Stimulated activated CD4-positive, alpha-beta T cell treated with anti-CD3 and anti-CD28 coated beads, Interleukin-4, amount 100 ng/mL, for 48 hours (primary cell): ENCODE measurements at places on chromosomes 5 and 9.

DNA sequence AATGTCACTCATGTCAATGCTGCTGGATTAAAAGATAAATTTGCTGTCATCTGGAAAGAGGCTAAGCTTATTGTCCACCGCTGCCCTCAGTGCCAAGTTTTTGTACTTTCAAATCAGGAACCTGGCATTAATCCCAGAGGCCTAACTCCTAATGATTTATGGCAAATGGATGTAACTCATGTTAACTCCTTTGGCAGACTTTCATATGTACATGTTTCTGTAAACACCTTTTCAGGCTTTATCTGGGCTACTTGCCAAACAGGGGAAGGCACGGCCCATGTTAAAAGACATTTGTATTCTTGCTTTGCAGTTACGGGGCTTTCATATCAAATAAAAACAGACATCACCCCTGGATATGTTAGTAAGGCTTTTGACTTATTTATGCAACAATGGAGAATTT, 608.0 kb upstream of the ACO1 start:
- DNase-seq, result no peak

- DNase-seq, result no peak
Measured at GRCh38 chr9:95055851-95056551, 261.5 kb downstream of the FANCC start.

DNA sequence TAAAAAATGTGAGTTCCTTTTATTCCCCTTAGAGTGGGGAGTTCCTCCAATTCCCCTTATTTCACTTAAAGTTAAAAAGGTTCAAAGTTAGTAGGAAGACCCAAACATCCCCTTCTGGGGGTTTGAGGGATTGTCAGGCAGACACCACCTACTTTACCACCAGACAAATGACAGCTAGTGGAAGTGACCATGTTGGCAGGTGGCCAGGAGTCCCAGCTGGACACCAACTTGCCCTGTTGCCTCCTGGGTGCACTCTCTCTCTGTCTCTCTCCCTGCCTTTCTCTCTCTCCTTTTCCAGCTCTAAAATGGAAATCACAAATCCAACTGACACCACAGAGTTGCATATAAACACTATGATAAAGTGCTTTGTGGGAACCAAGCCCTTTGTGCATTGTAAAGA, 307.7 kb upstream of the TLE4 start:
- no peak for DNase-seq

- no peak for DNase-seq
Measured at GRCh38 chr5:39199335-39199734, 20.0 kb downstream of the FYB1 start.

DNA sequence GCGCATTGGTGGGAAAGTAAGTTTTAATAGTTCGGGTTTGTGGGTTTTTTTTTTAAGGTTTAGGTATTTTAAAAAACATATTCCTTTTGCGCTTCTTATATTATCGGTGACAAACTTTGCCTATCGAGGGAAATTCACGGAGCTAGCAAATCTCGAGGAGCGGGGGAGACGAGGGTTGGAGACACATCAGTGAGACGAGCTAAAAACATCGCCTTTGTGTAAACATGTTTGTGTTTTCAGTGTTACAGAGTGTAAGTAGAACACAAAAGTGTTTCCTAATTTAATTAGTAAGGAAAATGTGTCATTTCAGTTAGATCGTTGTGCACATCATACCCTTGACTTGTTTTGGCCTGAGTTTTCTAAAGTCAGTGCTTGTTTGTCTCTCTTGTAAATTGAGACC, 945 bp downstream of the BTF3 start:
- DNase-seq, result no peak

DNA sequence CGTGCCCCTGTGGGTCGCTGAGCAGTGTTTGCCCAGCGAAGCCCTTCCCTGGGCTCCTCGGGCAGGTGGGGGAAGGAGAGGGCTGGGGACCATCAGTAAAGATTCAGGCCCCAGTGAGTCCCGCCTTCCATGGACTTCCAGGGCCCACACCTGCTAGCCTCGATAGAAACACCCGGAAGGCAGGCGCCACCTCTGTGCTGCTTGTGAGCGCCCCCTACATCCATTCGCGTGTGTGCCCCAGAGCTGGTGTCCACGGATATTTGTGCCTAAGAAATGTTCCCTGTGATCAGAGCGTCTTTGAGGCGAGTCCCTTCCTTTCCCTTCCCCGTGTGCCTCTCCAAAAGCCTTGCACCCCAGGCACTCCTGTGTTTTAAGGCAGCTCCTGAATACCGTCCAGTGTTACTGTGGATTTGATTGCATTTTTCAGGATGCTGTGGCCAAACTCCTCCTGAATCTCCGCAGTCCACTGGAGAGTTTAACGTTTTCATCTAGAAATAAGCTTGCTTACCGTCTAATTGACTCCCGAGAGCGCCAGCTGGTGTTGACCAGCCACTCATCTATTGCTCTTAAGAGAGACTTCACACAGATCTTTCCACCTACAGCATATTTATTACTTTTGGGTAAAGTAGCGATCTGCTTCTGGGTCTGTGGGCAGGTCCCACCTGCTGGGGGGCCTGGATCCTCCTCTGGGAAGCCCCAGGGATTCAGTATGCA, 101.4 kb downstream of the COL5A1 start:
- no peak for DNase-seq

GRCh38 chr9:34577400-34578240, 11.9 kb downstream of the CNTFR start:
- DNase-seq, result no peak

DNA sequence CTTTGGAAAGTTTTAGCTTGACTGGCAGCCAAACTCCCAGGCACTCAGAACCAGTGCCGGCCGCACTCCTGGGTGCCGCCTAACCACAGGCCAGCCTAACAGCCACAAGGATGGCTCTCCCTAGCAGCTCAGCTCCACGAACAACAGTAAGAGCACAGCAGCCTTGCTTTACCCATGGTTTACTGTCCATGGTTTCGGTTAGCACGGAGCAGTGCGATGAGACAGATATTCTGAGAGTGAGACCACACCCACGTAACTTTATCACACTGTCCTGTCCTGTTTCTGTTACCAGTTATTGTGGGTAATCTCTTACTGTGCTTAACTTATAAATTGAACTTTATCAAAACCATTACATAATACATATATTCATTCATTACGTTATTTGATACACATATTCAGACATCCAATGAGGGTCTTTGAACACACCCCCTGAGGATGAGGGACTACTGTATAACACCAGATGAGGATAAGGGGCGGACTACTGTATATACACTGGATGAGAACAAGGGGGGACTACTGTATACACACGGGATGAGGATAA, 12.4 kb downstream of the CLPTM1L start:
- no peak for DNase-seq

- no peak for DNase-seq
Measured at GRCh38 chr5:111486055-111486454, 26.3 kb downstream of the STARD4 start.

DNA sequence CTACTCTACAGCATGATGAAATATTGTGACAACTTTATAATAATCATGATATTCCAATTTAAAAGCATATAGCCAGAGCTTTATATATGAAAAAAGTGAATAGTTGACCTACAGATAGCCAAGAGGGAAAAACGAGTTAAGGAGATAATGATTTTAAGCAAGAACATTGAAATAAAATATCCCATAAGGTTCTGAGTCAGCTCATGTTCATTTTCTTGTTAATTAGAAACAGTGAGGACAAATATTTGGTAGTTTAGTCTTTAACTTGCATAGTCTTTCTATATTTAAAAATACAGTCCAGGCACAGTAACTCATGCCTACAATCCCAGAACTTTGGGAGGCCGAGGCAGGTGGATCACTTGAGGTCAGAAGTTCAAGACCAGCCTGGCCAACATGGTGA, 55.8 kb upstream of the CDH6 start:
- no peak for DNase-seq

DNA sequence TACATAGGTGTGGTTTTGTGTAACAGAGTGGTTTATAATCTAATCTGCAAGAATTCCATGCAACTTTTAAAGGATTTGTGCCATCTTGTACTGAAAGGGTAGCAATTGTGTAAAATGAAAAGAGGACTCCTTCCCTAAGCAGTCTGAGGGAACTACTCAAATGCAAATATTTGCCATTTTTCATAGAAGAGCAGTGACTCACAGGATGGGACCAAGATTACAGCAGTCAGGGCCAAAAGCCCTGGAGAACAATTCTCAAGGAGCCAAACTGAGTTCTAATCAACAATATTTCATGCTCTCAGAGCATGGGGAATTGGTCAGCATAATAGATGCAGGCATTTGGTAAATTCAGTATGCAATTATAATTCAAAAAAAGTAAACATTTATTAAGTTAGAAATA, 495.8 kb downstream of the CHSY3 start:
- DNase-seq, result no peak

GRCh38 chr9:12502520-12502919, 190.7 kb upstream of the TYRP1 start:
- no peak for DNase-seq

GRCh38 chr9:121067640-121068039, 7.1 kb upstream of the CNTRL start:
- no peak for DNase-seq

- DNase-seq, result no peak
Measured at GRCh38 chr5:147557876-147558745, 48.2 kb upstream of the DPYSL3 start.

- DNase-seq, result peak; percentile 48
Measured at GRCh38 chr9:93450945-93451815, at the start of gene FAM120A. Gene FAM120A (plus strand): TSS chr9:93451685. CDS start chr9:93451916, 231 bp downstream.

- no peak for DNase-seq
Measured at GRCh38 chr5:158450751-158451171, 591.8 kb upstream of the CLINT1 start.

- no peak for DNase-seq
Measured at GRCh38 chr5:39440958-39441624, 16.3 kb upstream of the DAB2 start.

DNA sequence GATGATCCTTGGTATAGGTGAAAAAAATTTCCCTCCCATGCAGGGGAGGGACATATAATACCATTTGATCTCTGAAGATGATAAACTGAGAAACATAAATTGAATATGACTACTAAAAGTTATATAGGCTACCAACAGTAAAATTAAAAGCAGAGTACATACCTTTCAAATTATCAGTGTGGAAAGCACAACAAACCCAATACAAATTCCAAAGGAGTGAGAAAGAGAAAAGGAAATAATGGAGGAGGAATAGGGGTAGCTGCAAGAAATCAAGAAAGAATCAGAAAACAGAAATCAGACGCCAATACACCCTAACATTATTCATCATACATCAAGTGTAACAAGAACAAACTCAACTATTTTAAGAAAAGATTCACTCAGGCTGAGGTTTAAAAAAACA, 17.7 kb downstream of the GNAQ start:
- no peak for DNase-seq

- no peak for DNase-seq
Measured at GRCh38 chr9:112157087-112157486, 18.0 kb downstream of the SUSD1 start.

- no peak for DNase-seq
Measured at GRCh38 chr9:115396071-115396529, 278.1 kb upstream of the TNC start.

DNA sequence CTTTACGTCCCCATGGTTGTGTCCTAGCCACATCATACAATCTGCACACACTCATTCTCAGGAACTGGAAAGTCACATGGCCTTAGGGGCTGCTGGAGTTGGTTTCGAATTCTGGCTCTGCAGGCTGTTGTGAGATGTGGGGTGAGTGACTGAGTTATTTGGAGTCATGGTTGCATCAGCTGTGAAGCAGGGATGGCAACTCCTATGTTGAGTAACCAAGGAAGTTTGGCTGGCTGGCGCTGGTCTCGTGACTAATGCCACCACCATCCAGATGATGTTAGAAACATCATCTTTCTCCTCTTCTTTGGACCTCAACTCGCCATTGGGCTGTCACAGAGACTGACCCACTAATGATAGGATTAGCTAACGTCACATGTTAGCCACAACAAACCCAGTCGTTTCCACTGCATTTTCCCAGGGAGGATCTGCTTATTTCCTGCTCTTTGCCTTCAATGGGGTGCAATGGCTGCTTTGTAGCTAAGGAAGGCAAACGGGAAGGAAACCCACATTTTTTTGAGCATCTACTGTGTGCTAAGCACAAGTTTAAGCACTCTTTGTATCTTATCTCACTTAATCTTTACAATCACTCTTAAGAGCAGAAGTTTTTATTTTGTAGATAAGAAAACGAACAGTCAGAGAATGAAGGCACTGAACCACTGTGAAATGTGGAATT, 78.1 kb upstream of the UBTD2 start:
- peak; percentile 12 for DNase-seq

DNA sequence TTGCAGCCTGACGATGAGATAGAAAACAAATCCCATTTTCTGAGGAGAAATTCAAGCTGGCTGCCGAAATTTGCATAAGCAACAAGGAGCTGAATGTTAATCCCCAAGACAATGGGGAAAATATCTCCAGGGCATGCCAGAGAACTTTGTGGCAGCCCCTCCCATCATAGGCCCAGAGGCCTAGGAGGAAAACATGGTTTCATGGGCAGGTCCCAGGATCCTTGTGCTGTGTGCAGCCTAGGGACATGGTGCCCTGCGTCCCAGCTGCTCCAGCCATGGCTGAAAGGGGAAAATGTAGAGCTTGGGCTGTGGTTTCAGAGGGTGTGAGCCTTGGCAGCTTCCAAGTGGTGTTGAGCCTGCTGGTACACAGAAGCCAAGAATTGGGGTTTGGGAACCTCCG, 48.8 kb upstream of the MAN2A1 start:
- no peak for DNase-seq

- DNase-seq, result no peak
Measured at GRCh38 chr5:176899946-176900779, 1.0 kb upstream of the HK3 start.

DNA sequence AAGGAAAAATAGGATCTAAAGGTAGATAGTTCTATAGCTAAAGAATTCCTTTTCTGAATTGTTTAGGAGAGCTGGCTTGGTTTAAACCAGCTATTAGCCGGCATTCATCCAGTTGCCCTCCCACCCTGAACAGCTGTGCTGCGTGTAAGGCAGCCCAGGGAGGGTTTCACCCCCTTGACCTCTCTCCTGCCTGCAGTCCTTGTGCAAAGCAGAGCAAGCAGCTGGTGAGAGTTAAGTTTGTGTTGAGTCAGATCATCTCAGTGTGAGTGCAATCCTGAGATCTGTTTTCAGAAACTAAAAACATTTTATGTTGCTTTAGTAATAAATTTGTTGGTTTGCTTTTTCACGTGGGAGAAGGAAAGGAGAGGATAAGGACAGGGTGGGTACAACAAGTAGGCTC, 13.0 kb downstream of the SLC25A25 start:
- no peak for DNase-seq

- DNase-seq, result no peak
Measured at GRCh38 chr5:148645527-148645926, 8.8 kb downstream of the HTR4 start.

DNA sequence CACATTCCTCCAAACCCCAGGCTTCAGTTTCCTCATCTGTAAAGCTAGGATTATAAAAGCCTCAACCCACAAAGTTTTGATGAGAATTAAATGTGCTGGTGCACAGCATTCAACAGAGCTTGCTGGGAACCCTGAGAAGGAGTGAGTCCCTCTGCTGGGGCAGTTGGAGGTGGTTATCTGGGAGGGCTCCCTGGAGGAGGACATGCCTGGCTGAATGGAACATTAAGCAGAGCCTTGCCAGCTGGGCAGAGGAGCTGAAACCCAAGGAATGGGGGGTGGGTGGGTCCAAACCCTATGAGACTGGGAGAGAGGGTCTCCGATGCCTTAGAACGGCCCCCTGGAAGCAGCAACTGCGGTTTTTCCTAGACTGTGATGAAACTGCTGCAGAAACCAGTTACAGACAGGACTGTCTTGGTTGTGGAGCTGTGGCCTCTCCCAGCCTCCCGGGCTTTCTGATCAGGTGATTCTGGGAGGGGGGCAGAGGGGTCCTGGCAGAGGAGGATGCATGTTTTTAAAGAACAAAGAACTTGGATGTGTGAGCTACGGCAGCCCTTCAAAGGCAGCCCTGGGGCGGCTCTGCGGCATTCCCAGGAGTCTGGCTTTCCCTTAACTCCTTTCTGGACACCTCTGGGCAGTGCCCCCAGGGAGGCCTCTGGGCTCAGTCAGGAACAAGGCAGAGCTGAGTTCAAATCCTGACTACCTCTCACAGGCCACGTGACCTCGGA, 20.8 kb downstream of the FIBCD1 start:
- no peak for DNase-seq
